ENCODE measurements at places on chromosomes 11 and 22. TPM values are rescaled to one million over a fixed set of nuclear protein-coding genes. Genes with fewer than 3 reads are reported as not detected.

PACSIN3 gene
- total RNA-seq, result 18.2 TPM

LYVE1 gene
- under 0.01 TPM for total RNA-seq

MPPED1 gene
- total RNA-seq, result not detected

PLET1 gene
- total RNA-seq, result not detected

RAG2 gene
- not detected for total RNA-seq

CLDN5 gene
- 0.28 TPM for total RNA-seq

LARGE1 gene
- 12.1 TPM for total RNA-seq

C11orf52 gene
- total RNA-seq, result not detected

SYCE3 gene
- 0.37 TPM for total RNA-seq

RIMBP3C gene
- 0.14 TPM for total RNA-seq

HEPN1 gene
- not detected for total RNA-seq

Data from smooth muscle cell of bladder (primary cell).